Retina (tissue), 1 donor: ENCODE measurements at places on chromosomes 2 and 18.
A peak's percentile ranks its signal among the peaks of the same experiment; 100 is the strongest.

DNA sequence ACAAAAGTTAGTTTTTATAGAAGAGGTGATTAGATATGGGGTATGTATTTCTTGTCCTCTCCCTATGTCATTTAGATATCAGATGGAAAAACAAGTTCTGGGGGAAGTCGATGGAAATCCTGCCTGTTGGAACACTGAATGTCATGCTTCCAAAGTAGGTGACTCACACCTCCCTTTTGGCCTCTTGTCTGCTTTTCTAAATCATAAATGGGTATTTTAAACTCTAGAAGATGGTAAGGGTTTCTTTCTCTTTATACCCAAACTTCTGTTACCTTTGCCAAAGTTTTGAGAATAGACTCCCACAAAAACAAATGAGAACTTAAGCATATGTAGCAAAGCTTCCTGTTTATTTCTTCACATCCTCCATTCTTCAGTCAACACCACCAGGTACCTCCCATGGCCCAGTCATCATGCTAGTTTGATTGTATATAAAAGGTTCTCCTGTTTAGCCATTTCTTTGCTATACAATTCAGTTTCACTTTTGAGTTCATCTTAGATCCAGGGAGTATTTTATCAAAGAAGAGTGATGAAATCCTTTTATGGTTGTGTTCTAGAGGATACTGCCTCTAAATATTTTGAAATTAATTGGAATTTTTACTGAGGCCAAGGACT is 63.9 kb downstream of the PRKRA start:
- DNase-seq = no peak

DNA sequence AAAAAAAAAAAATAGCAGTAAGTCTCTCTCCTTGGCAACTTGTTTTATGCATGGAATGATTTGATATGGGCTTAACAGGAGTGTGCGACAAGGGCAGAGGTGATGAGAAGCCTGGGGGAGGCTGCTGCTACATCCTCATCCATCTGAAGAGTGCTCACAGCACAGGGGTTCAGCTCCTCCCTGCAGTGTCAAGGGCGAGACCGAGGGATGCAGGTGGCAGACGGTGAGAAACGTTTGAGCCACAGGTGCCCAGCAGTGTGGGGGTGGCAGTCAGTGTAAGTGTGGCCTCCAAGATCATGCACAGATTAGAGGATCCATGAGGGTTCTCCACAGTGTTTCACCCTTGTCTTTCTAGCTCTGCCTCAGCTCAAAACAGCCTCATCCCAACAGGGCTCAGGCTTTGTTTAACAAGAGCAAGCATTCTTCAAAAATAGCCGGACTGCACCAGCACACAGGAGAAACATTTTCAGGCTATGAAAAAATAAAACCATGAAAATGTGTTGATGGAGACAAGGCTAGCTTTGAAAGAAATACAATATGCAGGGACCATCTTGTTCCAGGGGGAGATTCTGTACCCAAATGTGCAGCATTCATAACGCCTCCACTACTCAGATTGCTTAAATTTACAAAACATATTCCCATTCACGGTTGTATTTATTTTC is 324.5 kb upstream of the MYT1L start:
- no peak for DNase-seq

GRCh38 chr2:96341641-96342040 is 6.1 kb downstream of the NCAPH start:
- DNase-seq = no peak

DNA sequence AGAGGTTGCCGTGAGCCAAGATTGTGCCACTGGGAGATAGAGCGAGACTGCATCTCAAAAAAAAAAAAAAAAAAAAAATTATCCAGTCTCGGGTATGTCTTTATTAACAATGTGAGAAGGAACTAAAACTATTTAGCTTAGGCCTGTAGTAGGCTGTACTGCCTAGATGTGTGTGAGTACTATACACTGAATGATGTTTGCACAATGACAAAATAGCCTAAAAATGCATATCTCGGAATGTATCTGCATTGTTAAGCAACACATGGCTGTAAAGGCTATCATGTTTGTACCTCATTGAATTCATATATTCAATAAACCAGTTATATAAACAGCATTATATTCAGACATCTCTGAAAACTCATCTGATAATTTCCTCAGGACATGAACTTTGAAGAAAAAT is 191.2 kb upstream of the SESTD1 start:
- DNase-seq = no peak

GRCh38 chr2:232029346-232029745 is 67.8 kb downstream of the DIS3L2 start:
- no peak for DNase-seq

DNA sequence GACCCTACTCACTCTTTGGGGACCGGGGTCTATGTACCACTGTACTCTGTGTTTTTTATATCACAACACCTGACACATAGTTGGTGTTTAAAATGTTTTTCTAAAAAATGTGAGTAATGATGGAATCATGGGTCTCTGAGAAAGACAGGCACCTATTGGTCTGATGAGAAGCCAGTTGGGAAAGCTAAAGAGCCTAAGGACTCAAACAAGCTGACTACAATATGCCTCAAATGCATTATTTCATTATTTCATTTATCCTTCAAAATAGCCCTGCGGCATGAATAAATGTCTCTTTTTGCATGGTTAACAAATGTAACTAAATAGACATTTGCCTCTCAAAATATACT is 102.9 kb upstream of the SCN1A start:
- DNase-seq = no peak

- DNase-seq = peak; percentile 21
Measured at GRCh38 chr2:104538077-104538476, 315.8 kb upstream of the POU3F3 start.

GRCh38 chr2:170165129-170165528 is 12.8 kb upstream of the MYO3B start:
- DNase-seq = no peak

GRCh38 chr18:59701272-59701671 is 4.0 kb upstream of the CCBE1 start:
- DNase-seq = no peak

DNA sequence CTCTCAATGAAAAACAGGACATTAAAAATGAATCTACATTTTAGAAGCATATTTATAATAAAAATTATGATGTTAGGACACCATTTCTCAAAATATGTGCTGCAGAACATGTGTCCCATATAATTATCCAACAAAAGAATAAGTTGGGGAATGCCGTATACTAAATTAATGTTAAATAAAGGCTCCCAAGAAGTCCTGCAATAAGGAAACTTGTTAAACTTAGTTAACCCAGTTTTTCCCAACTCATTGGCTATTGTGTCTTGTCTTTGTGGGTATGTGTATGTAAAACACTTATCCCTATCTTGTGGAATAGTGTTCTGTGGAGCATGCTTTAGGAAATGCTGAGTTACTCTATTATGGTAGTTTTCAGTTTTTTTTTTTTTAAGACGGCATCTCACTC is 25.6 kb upstream of the GTF2A1L start:
- no peak for DNase-seq

DNA sequence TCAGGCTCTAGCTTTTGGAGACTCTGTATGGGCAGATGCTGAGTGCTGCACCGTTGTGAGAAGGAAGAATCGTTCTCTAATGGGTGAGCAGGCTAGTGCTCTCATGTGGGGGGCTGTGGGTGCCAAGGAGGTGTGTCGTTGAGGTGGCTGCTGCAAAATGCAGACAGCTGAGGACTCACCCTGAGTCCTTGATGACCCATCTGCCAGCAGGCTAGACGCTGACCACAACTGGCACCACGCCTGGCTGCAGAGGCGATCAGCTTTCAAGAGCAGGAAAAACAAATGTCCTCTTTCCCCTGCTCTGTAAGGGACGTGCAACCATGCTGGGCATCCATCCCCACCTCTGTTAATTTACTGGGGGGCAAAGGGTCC is 48.2 kb downstream of the HAUS1 start:
- no peak for DNase-seq

DNA sequence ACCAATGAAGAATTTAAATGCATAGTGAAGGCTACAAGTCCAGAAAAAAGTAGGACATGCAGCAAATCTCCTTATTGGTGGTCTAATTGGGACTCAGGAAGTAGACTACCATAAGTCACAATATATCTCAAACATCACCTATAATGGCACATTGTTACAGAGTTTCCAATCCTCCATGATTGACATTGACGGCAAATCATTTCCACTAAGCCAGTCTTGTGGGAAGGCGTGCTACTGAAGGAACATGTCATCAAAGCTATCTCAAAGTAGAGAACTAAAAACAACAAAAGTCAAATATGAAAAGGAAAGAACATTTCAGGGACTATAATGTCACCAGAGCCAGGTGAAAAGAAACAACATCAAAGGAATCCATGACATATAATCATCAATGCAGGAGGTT is 166.4 kb upstream of the PID1 start:
- DNase-seq = no peak

DNA sequence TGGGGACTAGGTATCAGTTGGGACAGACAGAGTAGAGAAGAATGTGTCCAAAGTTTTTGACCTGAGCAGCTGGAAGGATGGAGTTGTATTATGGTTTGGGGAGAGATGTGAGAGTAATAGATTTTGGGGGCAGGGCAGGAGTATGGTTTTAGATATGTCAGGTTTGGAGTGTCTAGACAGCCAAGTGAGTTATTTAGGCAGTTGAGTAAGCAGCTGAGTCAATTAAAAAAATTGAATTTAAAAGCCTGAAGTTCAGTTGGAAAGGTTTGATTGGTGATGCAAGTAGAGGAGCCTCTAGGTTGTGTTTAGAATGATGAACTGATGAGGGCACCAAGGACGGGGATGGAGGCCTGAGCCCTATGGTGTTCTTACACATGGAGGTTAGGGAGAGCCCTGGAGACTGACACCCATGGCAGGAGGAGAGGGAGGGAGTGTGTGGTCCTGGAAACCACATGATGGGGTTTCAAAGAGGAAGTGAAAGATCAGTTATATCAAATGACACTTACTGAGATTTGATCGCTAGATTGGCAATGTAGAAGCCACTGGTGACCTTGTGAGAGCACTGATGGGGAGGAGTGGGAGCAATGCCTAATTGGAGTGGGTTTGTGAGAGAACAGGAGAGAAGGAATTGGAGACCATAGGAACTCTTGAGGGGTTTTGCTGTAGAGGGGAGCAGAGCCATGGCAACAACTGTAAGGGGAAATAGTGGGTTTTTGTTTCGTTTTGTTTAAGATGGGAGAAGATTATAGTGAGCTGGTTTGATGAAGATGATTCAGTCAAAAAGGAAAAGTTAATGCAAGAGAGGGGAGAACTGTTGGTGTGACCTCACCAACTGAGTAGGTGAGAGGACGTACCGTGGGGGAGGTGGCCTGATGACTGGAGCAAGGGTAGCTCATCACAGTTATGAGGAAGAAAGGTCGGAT is 10.3 kb downstream of the ITGA6 start:
- no peak for DNase-seq

- DNase-seq = no peak
Measured at GRCh38 chr2:26245231-26245732, 543 bp downstream of the HADHB start.

DNA sequence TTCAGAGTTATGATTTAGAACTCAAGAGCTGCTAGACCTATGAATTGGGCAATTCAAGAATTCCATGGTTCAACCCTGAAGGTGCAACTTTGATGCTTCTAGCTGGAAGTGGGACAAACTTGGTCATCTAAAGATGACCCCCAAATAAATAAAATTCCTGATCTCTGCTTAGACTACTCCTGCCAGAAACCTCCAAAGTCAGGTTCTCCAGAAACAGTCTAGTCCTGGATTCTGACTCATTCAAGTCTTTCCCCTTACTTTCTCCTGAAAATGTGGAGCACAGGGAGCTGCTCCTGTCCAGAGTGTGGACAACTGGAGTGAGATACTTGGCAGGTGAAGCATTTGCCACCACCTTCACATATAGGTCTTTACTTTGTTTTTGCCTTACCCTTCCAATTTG is 557.7 kb upstream of the TNP1 start:
- DNase-seq = no peak

DNA sequence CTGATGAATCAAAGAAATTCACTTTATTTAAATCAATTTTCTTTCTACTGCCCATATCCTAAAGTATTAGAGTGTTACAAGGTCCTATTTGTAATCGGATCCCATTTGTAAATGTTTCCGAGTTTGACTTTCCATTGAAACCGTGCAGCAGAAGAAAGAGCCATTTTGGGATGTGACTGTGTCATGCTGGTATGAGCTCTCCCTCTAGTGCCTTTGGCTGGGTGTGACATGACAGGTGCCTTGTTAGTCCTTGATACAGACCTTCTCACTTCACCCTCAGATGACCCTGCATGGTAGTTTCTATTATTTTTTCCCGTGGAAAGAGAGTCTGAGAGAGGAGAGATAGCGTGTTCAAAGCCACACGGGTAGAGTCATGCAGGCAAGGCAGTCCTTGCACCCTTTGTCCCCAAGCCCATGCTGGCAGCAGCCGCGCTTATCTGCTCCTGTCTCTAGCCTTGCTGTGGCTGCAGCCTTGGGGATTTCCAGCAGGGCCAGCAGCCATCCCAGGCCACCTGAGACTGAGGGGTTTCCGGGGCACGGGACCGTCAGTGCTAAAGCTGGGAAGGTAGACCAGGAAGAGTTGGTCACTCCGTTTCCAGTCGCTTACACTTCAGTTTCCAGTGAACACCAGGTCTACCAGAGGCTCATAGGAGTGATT is 21.4 kb downstream of the CHMP1B start:
- no peak for DNase-seq

- no peak for DNase-seq
Measured at GRCh38 chr2:124915567-124915966, 890.5 kb downstream of the CNTNAP5 start.

- no peak for DNase-seq
Measured at GRCh38 chr2:6946722-6947121, 29.5 kb downstream of the RNF144A start.

GRCh38 chr2:188272121-188272520 is 19.6 kb upstream of the GULP1 start:
- DNase-seq = no peak

DNA sequence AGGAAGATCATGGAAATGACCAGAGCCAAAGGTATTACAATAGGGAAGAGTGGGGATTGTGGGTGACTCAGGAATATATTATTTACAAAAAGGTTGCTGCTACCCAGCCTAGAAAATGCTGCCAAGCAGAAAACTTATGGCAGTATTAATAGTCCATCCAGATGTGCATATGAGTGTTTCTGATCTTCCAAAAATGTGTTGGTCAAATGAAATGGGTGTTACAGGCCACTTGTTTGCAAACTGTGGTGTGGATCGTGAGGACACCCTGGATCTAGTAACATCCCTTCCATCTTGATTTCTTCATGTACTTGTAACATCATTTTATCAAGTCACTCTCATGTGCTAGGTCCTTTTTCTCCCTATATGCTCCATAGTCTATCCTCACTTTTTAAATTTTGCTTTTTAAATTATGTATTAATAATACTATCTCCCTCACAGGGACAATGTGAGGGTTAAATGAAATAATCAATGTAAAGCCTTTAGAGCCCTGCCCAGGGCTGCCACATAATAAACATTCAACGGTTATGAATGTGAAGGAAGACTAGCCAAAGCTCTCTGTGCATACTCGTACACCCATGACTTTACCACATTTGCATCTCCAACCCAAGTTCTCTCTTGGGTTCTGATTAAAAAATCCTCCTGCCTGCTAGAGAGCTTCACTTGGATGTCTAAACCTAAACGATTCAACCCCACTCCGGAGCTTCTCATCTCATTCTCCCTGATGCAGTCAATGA is 18.5 kb downstream of the CD226 start:
- no peak for DNase-seq

DNA sequence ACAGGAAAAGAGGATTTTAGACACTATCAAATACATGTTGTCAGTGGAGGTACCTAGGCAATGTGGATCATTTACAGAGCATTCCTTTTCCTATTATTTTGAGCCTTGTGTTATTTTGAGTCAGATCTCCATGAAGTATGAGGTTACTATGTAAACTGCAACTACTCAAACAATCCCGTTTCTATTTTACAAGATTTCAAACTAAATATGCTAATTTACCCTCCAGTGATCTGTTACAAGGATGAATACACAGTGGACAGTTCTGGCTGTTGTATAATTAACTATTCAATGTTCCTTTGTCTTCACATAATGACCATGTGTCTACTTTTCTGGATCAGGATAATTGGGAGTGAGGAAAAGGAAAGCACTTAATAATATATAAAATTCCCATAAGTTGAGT is 4.6 kb downstream of the HOXD1 start:
- no peak for DNase-seq
